Epithelial cell of proximal tubule (primary cell): ENCODE measurements at places on chromosomes 2 and 18. TPM values are rescaled to one million over a fixed set of nuclear protein-coding genes. Genes with fewer than 3 reads are reported as not detected.

GRCh38 chr2:241859436-241860183 is 916 bp upstream of the PDCD1 start:
- DNase-seq: no peak

DNA sequence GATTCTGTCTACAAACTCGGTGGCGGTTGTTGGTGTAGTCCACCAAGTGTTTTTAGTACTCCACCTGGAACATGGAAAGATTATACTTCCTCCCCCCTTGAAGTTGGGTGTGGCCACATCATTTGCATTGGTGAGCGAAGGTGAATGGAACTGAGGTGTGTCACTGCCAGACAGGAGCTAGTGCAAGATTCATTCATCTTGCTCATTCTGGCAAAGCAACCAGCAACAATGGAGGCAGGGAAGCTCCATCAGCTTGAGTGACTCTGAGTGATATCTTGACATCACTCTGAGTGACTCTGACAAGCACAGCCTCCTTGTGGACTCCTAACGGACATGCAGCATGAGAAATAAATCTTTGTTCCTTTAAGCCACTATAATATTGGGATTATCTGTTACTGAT is 54.7 kb upstream of the SLC1A4 start:
- DNase-seq: no peak

DNA sequence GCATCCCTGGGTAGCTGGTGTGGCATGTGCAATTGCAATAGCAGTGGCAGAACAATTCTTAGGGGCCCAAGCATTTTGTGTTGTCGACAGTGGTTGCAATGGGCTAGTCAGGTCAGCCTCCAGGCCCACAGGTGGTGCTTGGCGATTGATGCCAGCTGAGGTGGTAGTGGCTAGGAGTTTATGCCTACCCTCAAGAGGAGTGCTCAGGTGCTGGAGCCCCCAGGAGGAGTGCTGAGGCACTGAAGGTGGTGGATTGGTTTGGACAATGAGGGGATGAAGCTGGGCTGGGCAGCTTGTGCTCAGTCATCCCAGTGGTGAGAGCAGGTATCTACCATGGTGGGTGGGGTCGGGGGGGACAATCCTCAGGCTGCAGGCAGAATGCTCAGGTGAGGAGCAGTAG is 877.9 kb upstream of the TMEFF2 start:
- DNase-seq: no peak

DNA sequence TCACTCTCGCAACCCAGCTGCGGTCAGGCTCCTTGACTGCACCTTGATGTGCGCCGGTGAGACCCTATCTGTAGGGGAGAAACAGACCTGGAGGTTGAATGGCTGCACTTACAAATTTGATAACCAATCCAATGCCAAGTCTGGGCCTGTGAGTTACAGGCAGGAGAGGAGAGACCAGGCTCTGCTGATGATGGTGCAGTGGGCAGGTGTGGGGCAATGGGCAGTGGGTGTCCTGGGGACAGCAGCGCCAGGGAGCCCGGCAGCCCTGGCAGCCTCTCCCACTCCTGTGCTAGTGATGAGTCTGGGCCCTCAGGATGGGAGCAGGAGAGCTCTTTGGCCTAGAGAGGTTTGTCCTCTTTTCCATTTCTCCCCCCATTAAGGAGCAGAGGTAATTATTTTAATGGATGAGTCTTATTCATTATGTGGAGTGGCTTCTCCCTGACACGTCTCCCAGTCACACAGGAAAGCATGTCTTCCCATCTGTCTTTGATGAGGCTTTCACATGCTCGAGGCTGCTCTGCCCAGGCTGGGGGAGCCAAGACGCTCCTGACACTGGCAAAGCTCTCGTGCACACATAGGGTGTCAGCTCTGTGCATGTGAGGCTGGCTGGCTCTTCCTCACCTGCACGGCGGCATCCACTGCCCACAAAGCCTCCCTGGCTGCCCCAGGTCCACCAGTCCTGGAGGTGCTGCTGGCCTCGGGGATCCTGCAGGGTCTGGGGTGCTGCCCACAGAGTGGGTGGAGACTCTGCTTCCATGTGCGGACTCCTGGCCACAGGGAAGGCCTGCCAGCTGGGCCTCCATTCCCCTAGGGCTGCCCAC is 10.0 kb upstream of the ALLC start:
- no peak for DNase-seq

- no peak for DNase-seq
These were observed 14.5 kb downstream of the CNNM4 start for GRCh38 chr2:96775160-96775559.

GRCh38 chr2:100429726-100430125 is 12.3 kb upstream of the CHST10 start:
- no peak for DNase-seq

- DNase-seq: no peak
These were observed 70.3 kb downstream of the ARL4C start for GRCh38 chr2:234426616-234427015.

GRCh38 chr18:42351455-42351854 is 396.4 kb downstream of the PIK3C3 start:
- no peak for DNase-seq

GRCh38 chr2:139544186-139544851 is 764.1 kb upstream of the NXPH2 start:
- DNase-seq: no peak

GRCh38 chr2:96859099-96859649 is 1.4 kb upstream of the ANKRD39 start:
- no peak for DNase-seq

The SPATS2L gene
- total RNA-seq: 93.9 and 115 TPM in 2 replicates

The KIF1A gene
- total RNA-seq: 35.4 and 69.2 TPM in 2 replicates

The ERMN gene
- not detected in 2 replicates for total RNA-seq

The CFAP221 gene
- 0.80 TPM in 1 of 2 replicates, not detected in the other for total RNA-seq

The TRAK2 gene
- total RNA-seq: 11.2 and 17.9 TPM in 2 replicates

The WNT6 gene
- total RNA-seq: not detected in 2 replicates
